ELR (cell line): ENCODE measurements at places on chromosomes 4 and X.
A peak's percentile ranks its signal among the peaks of the same experiment; 100 is the strongest.

DNA sequence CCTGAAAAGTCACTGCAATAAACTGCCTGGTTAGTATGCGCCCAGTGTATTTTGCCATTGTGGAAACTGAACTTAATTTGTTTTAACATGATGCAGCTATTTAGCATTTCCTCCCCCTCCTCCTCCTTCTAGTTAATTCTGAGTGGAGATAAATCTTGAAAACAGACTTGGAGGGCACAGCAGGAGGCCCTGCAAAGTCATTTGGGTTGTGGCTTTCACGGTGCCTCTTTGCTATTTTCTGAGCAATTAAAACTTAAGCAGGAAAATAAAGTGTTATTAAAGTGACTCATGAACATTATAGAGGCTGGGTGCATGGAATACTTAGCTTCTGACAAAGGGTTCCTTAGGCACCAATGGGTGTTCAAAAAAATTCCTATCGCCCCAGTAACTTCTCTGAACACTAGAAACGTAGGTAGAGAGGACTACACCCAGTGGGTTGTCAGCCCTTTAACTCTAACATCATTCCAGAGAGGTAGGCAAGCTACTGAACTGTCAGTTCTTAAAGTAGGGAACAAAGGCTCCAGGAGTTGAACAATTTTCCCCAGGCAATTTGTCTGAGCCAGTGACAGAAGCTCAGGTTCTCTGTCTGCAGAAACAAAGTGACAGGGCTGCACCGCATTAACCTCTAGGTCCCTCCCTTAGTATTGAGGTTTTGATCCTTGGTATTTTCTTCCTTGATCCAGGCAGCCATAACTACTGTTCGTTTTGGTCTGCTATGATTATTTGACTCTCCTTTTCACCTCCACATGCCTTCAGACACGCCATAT is 158.3 kb upstream of the KIT start:
- peak; percentile 57 for DNase-seq

GRCh38 chr4:145076469-145076855 is 21.5 kb downstream of the ANAPC10 start:
- DNase-seq = no peak

- peak; percentile 6 for DNase-seq
These were observed 51.9 kb upstream of the XIAP start for GRCh38 chrX:123807835-123808416.

GRCh38 chrX:10352536-10352935 is 195.8 kb downstream of the CLCN4 start:
- no peak for DNase-seq

- DNase-seq = peak; percentile 95
These were observed 35.4 kb upstream of the PGRMC2 start for GRCh38 chr4:128322986-128323385.

DNA sequence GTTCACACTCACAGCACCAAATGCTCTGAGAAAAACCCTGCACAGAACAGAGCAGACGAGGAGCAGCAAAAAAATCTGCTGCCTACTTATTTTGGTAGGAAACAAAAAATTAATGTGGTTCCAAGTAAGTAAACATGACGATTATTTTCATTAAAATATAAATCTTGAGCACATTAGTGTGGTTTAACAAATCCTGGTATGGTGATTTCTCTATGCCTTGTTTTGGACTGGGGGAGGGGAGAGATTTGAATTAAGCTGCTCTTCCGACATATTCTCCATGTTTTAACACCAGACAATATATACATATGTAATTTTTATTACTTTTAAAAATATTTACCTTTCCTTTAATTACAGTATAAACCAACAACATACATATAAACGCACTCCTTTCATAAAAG is 1.8 kb downstream of the CAMK2D start:
- DNase-seq = peak; percentile 27

DNA sequence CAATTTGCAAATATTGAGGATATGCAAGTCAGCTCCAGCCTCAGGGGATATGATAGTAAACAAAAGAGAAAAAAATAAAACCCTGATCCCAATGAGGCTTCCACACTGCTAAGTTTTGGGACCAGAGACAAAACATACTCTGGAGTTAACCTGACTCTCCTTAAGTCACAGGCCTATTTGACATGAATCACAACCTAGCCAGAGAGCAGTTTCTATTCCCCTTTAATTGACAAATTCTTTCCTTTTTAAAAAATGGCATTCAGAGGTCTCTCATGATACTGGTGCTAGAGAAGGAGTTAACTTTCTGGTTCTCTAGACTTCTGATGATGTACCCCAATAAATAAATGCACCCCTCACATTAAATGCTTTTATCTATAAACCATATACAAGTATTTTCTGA is 8.8 kb downstream of the ACSL1 start:
- no peak for DNase-seq

DNA sequence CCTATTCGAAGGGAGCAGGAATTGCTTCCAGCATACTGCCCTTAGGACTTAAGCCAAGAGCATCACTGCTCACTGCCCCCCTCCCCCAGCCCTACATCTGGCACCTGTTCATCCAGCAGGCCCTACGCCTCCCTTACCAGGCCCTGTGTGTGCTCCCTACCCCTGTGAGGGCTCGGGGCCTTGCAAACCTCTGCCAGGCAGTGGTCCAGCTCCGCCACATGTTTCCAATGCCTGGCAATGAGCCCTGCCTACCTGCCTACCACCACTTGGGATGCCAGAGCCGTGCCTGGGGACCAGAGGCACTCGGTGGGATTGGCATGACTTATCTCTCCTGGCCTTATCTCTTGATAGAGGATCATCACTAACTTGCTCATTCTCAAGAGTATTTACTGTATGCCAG is 27.5 kb upstream of the MTM1 start:
- DNase-seq = no peak

DNA sequence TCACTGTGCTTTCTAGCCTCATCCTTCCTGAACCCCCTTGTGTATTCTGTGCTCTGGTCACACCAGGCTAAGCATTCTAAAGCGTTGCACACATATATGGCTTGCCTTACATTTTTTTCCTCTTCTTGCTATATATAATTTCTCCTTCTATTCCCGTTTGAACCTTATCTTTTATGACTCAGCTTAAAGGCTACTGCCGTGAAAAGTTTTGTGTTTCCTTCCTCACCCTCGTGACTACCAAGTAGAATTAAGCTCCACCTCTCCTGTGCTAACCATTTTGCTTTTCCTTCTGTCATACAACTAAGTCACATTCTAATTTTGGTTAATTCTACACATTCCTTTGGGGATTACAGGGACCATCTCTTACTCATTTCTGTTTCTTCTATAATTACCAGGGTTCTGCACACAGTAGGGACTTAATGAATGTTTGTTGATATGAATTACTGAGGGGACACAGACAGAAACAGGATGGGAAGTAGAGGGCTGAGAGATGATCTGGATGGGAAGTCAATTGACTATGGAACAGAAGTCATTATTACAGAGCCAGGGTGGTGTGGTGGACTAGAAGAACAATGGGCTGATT is 67.1 kb downstream of the DOCK11 start:
- no peak for DNase-seq

DNA sequence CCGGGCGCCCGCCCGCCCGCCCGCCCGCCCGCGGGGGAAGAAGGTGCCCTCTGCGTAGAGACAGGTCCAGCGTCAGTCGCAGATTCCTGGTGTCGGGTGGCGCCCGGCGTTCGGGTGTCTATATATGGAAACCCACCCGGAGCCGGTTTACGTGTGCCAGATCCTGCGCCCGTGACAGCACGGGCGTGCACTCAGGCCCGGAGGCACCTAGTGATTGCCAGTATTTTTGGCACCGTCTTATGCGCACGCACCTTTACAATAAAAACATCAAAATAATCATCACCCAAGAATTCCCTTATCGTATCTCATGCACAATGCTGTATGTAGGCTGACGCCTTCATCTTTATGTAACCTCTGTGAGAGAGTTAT is 519 bp downstream of the SLC25A4 start:
- peak; percentile 43 for DNase-seq

DNA sequence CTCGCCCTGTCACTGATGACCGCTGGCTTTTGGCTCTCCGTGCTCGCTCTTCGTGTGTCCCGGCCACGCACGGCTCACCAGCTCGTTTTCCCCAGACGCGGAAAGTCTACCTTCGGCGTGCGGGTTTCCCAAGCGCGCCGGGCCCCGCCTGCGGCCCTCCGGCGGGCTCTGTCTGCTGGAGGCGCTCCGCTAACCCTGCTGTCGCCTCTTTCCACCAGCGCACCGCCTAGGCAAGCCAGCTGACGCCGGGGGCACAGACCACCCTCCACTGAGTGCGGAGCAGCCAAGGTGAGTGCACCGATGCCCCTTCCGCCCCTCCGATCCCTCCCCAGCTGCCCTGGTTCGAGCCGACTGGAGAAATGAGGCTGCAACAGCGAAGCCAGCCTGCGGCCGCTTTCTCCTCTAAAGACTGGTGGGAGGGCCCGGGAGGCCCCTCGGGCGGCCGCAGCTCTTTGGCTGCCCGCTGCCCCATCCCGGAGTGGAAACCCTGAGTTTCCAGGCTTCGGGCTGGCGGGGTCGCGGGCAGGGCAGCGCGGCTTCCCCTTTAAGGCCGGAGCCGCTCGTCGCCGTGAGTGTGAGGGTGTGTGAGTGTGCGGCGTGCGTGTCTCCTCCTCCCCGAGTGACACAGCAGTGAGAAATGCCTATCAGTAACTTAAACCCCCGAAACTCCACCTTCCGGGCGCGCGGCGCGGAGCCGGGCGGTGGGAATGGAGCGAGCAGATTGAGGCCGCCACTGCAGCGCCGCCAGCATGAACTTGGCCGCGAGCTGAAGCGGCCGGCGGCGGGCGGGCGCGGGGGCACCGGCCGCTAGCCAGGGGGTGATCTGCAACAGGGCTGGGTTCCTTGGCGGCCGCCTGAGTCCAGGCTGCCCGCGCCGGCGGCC is at the start of gene MAMLD1:
Gene MAMLD1 (plus strand): TSS at position 719 of the 883 bp plus-strand sequence. CDS start 82,200 bp downstream, outside the sequence.
- peak; percentile 85 for DNase-seq

DNA sequence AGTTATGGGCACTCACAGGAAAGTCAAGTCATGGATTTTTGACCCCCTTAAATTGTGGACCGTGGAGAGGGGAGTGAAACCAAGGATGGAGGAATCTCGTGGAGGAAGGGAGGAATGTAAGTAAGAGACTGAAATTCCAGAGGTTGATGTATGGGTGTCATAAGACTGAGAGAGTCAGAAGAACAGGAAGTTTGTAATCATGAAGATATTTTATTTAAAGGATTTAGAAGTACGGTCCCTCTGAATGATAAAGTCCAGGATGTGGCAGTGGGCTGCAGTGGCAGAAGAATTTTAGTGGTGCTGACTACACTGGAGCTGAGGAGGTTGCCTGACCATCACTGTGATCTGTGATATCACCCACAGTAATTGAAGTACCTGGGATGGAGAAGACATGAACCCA is 57.8 kb downstream of the DCLK2 start:
- DNase-seq = peak; percentile 85

GRCh38 chr4:103719830-103720207 is at the start of gene TACR3:
Gene TACR3, minus strand, starts transcription at chr4:103719985. Its CDS starts 310 bp downstream, at chr4:103719675.
- peak; percentile 18 for DNase-seq

- no peak for DNase-seq
These were observed 12.7 kb downstream of the SLC2A9 start for GRCh38 chr4:10008609-10009005.

DNA sequence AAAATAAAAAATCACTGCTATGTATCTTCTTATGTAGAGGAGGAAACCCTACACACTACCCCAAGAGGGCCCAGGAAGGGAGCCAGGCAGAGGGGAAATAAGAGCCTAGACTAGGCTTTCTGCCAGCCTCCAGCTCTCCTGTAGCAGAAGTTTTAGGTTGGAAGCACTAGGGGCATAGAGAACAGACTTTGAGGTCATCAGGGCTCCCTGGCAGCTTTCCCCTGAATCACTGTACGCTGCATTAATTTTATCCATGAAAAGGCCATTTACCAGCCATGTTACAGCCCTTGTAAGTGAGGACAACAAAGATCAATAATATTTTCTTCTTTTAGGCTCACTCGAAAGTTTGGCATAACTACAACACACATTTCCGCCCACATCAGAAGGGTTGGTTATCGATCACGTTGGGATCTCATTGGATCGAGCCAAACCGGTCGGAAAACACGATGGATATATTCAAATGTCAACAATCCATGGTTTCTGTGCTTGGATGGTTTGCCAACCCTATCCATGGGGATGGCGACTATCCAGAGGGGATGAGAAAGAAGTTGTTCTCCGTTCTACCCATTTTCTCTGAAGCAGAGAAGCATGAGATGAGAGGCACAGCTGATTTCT is 24.7 kb downstream of the RPL9 start:
- no peak for DNase-seq

- no peak for DNase-seq
These were observed 86.0 kb downstream of the NDST3 start for GRCh38 chr4:118120120-118120760.

DNA sequence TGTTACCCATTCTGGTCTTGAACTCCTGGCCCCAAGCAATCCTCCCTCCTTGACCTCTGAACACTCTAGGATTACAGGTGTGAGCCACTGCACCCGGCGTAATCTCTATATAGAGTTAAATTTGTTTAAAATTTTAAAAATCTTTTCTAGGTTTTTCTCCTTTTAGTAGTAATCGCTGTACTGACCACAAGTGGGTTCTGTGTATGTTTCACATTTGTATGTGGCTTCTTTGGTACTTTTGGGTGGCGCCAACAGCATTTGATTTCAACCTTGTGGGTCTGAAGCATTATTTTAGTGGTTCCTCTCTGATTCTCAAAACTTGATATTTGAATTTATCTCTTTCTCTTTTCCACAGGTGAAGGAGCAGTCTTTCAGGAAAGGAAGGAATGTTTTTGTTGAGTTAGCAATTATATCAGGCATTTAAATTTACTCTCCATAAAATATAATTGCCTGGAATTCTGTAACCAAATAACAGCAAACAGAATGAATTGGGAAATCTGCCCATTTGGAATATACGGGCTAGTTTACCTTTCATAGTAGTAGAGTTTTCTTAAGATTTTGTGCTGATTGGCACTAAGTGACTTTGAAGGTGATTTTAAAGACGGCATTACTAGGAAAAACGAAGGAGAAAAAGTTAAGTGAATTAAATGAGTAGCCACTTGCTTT is 29.5 kb downstream of the ARHGAP10 start:
- no peak for DNase-seq

- no peak for DNase-seq
These were observed 210.7 kb upstream of the LDB2 start for GRCh38 chr4:17109126-17109525.

GRCh38 chrX:122422547-122422946 is 761.5 kb upstream of the GRIA3 start:
- no peak for DNase-seq

GRCh38 chr4:113499166-113499565 is 262.4 kb downstream of the CAMK2D start:
- no peak for DNase-seq

DNA sequence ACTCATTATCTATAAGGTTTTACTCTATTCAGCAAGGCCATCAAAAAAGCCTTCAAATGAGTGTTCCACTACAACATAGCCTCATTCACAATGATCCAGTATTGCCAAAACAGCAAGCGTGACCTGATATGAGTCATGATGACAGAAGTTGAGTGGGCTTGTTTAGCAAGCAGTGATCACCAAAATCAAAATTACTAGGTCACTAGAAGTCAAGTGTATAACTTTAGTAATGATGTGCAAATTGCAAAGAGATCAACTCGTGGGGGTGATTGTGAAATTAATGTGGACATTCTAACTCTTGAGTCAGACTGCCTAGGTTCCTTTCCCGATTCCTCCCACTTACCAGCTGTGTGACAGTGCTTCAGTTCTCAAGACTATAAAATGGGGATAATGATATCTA is 124.5 kb downstream of the CHM start:
- peak; percentile 81 for DNase-seq

GRCh38 chrX:103360092-103360491 is 3.8 kb downstream of the TCEAL9 start:
- no peak for DNase-seq

- peak; percentile 78 for DNase-seq
These were observed 444.7 kb downstream of the IQCM start for GRCh38 chr4:149370785-149371420.
